ENCODE measurements at places on chromosomes 1 and 21.

GRCh38 chr1:19311503-19311930, 427 bp downstream of the AKR7A2 start:
- DNase-seq, result peak; percentile 51

DNA sequence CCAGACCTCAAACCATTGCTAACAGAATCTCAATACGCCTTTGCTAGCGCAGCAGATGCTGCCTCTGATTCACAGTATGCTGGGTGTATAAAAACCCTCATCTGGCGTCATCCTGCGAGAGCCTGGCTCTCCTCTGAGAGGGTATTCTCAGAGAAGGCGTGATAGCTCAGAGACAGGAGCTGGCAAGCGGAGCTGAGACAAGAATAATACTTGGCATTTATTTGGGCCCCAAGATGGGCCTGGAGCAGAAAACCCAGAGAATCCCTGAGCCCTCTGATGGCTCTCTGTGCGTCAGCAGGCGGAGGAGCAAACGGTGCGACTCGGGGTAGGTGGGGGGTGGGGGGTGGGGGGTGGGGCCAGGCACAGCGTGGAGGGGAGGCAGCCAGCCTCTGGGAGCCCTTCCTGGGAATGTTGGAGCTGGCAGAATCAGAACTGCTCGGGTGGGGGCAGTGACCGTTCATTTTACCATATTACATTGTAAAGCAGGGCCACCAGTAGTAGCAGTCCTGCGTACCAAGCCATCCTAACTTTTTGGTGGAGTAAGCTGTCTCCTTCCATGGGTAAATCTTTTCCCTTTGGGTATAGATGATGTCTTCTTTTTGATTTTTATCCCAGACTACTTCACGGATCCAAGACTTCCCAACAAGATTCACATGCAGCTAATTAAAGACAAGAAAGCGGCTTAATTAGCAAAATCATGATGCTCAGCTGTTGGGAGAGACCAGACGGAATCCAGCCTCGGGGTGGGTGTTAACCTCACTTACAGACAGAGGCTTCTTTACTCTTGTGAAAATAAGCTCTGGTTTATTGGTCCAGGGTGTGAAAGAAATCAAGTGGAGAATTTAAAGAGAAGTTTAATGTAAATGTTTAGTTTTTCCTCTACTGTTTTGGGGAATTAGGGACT, 7.1 kb downstream of the RIIAD1 start:
- peak; percentile 54 for DNase-seq

DNA sequence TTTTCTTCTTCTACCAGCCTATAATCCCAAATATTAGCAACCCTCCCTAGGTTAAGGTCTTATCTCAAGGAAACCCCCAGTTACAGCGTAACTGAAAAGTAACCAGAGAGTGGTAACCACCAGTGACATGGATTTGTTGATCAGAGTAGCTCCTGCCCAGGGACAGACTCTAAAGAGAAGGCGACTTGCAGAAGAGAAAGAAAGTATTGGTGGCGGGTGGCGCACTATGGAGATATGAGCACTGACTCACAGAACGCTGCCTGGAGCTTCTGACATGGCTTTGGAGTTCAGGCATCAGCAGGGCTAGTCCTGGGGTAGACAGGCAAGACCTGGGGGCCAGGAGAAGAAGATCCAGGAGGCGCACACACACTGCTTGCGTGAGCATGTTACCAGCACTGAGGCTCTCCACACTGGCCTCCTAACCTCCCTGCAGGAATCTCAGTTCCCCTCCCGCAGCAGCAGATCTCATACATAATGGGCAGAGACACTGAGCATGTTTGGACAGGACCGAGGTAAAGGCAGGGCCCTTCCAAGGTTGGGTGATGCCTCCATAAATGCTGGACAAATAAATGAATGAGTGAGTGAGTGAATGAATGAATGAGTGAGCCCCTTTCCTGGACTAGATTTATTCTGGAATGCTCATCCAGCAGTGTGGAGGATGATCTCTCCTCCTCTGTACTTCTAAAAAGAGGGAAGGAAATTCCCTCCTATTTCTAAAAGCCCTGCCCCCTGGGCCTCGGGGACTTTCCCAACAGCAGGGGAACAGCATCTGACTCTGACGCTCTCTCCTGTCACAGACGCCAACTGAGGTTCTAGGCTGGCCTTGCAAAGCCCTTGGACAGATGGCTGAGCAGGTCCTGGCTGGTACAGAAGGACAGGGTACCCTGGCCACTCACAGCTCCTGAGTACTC, 175.5 kb downstream of the CLIC6 start:
- no peak for DNase-seq

DNA sequence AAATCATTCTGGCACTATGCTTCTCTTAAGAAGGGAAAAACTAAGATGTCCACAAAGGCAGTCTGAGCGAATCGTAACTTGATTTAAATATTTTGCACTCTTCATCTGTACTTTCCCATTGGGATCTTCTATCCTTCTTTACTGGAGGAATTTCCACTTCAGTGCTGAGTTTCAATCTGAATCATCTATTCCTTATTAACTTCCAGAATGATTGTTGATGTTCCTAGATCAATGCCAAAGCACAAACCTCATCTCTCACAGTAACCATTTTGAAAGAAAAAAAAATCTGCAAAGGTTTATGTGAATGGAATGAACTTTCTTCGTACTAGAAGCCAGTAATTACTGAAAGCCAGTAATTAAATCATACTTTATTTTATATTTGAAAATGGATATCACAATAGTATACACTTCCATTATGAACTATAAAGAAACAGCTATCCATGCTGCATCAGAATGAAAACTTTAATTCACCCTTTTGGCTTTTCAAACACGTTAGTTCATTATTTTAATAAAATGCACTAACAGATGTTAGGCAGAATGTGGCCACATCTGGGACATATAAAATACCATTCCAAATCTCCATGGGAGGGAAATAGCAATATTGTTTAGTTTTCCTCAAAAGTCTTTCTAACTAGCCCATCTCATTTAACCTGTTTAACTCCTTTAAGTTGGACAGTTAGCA, 5.5 kb upstream of the RNF2 start:
- DNase-seq, result no peak

DNA sequence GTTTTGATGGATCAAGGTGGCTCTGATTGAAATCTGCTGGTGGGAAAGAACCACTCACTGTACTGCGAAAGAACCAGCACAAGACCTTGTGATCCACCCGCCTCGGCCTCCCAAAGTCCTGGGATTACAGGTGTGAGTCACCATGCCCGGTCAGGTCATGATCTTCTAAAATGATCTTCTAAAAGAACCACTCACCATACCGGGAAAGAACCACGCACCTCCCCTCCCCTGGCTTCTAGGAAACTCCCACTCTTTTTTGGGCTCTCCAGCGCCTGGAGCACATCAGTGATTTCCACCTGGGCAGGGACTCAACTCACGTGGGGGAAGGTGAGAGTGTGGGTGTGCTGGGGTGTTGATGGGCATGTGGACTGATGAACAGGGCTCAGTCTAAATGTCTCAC, 7.9 kb upstream of the RAB7B start:
- no peak for DNase-seq

GRCh38 chr1:42171679-42172266, 7.2 kb upstream of the GUCA2A start:
- no peak for DNase-seq

DNA sequence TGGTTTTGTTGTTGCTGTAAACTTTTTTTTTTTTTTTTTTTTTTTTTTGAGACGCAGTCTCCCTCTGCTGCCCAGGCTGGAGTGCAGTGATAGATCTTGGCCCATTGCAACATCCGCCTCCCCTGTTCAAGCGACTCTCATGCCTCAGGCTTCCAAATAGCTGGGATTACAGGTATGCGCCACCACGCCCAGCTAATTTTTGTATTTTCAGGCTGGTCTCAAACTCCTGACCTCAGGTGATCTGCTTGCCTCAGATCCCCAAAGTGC, 78.9 kb upstream of the SLC45A1 start:
- DNase-seq, result no peak

- no peak for DNase-seq
Measured at GRCh38 chr1:65066419-65066765, 81.6 kb upstream of the AK4 start.

DNA sequence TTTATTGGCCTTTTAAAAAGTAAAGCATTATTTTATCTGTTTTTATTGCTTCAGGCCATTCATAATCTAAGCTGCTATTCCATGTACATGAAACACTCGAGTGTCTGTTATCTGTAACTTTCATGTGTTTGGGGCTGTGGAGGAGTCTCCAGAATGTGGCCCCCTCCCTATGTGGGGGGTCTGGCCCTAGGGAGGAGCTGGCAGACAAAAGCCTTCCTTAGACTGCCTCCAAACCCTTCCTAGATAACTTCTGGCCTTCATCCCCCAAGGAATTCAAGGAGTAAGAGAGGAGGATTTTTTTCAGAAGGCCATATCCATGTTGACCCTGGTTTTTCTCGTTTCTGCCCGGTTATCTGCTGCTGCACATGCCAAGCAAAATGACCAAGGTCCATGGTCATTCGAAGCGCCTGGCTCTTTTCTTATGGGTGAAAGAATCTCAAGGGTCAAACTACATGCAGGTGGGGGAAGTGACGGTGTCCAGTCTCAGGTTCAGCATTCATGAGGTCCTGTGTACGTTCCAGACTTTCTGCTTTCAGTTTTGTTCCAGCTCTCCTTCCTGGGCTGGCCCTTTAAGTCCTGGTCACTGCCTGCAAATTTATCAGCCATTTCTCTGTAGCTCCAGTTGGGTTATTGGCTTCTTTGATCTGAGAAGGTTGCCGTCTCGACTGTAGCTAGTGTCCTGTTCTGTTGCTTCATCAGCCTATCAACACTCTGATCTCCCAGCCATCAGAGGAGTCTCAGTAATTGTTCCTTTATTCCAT, 8.3 kb downstream of the TENT5C start:
- no peak for DNase-seq

DNA sequence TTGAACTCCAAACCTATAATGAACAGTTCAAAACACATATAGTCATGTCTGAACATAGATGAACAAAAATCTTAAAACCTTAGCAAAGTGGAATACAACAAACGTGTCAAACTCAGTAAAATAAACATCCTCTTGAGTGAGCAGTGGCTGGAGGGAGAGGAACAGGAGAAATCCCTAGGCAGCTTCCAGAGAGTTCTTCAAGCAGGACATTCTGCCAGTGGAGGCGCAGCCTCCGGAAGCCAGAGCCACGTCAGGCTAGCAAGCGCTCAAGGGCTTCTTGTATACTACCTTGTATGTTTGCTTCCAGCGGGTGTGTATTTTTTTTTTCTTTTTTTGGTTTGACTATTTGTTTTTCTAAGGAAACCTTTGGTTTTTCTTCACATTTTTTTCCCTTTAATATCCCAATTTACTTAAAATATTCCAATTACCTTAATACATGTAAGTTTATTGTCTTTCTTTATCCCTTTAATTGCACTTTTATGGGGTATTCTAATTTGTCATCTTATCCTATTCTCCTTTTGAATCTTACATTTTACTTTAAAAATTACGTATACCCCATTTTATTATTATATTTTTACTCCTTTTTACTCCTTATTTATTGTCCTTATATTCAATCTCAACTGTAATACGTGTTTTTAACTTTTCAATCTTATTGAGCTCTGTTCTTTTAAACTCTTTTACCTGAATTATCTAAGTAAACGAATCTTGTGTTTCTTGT, 42.0 kb downstream of the COLGALT2 start:
- no peak for DNase-seq

DNA sequence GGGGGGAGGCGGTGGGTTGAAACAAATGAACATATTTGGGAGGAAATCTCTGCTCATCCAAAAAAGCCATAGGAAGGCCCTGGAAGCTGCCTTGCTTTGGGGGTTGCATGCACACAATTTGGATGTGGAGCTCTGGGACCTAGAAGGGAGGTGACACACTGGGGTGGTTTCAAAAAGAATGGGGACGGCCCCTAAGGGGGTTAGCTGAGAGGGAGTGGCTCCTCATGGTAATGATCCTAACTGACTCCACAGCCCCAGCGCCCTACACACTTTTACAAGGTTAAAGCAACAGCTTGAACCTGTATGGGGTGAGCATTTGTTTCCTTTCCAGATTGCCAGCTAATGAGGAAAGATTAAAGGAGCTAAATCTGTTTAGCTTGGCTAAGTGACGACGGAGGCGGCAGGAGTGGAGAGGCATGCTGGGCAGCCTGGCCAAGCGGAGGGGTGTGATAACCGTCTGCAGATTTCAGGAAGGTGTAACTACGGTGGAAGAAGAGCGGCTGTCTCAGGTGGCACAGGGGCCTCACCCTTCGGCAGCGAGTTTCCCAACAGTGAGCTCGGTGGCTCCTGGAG, 107.3 kb downstream of the RNF220 start:
- no peak for DNase-seq

GRCh38 chr1:157233131-157233530, 94.9 kb upstream of the ETV3 start:
- DNase-seq, result no peak
